ENCODE measurements at places on chromosomes 3 and 15.

- DNase-seq = no peak
Observed at GRCh38 chr3:67077656-67078055, 79.5 kb downstream of the KBTBD8 start.

- DNase-seq = no peak
Observed at GRCh38 chr3:140530603-140531002, 147.3 kb upstream of the TRIM42 start.

- DNase-seq = no peak
Observed at GRCh38 chr3:81301230-81301629, 460.2 kb downstream of the GBE1 start.

DNA sequence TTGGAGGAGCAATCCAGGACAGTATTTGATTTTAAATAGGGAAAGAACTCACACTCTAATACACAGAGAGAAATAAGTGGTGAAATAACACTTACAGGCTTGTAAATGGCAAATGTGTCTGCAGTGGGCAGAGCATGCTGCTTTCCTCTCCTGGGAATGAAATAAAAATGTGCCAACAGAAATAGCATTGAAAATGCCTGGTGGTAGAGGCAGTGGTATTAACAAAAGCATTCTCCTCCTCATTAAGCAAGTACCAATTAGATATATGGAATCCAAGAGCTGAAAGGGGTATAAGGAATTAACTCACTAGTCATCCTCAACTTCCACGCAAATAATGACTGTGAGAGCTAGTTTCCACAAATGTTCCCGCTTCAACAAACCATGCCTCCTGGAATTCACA, 364.1 kb upstream of the KCNMB2 start:
- DNase-seq = no peak

DNA sequence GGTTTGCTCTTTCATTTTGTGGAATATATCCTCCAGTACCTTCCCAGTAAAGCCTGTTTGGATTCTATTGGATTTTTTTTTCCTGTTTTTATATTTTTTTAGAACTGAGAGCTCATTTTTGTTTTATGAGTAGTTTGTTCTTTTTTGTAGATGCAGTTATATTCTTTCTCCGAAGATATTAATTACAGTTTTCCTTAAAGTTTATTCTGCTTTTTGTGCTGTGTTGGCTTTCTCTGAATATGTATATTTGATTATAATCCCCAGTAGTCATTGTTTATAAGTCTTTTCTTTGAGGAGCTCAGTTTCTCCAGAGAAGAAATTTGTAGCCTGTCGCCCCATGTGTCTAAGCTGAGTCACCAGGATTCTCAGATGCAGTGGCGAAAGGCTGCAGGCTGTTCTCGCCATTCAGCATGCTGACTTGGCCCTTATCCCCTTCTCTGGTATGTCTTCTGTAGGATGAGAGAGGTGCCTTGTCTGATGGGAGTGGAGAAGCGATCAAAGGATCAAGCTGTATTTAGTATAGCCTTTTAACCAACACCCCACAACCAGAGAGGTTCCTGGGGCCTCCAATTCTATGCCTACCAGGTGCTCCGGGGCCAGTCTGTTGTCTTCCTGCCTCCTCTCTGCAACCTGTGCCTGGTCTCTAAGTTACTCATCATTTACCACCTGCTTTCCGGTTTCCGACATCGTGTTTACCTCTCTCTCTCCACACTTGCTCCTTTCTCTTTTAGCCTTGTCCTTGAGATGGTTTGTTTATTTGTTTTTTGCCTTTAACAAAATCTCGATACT, 31.7 kb upstream of the MFSD1 start:
- no peak for DNase-seq

Measured in stimulated activated CD8-positive, alpha-beta memory T cell treated with anti-CD3 and anti-CD28 coated beads, Interleukin-2, amount 100 ng/mL, for 1 hour (primary cell).